Stimulated activated CD4-positive, alpha-beta T cell treated with anti-CD3 and anti-CD28 coated beads, TNF-alpha, amount 100 ng/mL, for 1 hour (primary cell): ENCODE measurements at places on chromosomes 2 and 18.

GRCh38 chr2:240437861-240438809 lies 2.7 kb downstream of the GPC1 start:
- DNase-seq = peak; percentile 34

- DNase-seq = no peak
Observed at GRCh38 chr2:197973772-197974171, 169.4 kb downstream of the PLCL1 start.

DNA sequence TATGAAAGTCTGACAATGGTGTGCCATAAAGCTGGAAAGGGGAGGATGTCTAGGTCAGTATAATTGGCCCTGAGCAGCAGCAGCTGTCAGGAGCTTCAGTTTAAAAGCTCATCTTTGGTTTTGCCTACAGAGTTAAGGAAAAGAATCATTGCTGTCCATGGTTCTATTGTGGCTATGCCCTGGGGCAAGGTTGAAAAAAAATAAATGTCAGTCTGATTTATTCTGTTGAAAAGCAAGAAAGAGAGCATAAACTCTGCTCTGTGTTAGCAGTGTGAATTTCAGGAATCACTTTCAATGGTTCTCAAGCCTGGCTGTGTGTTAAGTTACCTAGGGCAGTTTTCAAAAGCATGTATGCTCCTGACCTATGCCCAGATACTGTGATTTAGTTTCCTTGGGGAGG lies 446.7 kb downstream of the SETBP1 start:
- DNase-seq = no peak

GRCh38 chr2:74856599-74856998 lies 22.7 kb downstream of the HK2 start:
- no peak for DNase-seq

DNA sequence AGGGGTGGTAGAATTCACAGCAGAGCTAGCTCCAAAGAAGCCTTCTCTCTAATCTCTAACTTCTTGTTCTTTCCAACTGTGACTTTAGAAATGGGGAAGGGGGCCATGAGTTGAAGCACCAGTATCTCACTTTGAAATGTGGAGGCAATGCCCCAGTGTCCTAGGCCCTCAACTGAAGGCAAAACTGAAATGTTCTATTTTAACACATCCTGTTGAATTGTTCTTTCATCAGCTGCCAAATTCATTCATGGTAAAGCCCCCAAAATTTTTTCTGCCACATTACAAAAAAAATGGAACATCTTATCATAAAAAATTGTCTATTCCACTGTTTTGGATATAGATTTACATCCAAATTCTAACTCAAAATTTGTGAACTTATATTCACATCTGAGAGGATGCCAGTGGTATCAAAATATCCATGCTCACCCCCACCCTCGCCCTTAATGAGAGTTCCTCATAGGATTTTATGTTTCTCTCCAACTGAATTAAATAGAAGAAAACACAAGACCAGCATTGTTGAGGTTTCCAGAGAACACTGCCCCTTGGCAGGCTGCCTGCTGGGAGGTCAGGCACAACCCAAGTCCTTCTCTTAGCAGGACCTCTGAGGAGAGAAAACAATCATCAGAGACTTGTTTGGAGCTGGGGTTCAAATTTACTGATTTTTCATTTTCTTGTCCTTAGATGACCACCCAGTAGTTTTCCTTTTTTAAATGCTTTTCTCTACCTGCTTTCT lies 147.4 kb upstream of the PGAP1 start:
- no peak for DNase-seq
